ENCODE measurements at places on chromosomes 2 and 18.

GRCh38 chr2:227462462-227462951 is 9.4 kb upstream of the AGFG1 start:
- DNase-seq, result no peak

GRCh38 chr2:182522972-182523473 is 96.2 kb upstream of the PDE1A start:
- DNase-seq, result no peak

DNA sequence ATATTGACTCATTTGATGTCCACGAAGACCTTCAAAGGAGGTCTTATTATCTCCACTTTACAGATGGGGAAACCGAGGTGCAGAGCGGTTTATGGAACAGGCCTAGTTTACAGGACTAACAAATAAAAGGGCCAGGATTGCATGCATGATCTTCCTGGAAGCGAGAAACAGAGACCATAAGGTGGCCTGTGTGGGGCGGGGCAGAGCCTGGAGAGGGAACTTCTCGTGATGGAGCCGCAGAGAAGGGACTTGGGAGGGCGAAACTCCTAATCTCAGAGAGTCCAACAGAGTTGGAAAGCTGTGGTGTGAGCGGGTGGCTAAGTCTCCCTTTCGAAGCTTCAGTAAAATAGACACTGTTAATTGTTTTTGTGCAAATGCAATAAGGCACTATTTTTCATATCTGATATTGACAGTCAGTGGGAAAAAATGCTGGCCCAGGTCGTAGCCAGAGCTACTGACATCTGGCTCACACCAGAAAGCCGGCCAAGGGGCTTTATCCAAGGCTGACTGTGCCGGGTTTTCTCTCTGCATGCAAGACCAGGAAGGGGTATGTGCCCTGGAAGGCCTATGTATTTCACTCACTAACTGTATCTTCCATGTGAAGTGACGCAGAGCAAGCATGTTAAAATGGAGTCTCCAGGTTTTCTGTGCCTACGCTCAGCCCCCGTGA is 4.5 kb downstream of the INPP5D start:
- no peak for DNase-seq

DNA sequence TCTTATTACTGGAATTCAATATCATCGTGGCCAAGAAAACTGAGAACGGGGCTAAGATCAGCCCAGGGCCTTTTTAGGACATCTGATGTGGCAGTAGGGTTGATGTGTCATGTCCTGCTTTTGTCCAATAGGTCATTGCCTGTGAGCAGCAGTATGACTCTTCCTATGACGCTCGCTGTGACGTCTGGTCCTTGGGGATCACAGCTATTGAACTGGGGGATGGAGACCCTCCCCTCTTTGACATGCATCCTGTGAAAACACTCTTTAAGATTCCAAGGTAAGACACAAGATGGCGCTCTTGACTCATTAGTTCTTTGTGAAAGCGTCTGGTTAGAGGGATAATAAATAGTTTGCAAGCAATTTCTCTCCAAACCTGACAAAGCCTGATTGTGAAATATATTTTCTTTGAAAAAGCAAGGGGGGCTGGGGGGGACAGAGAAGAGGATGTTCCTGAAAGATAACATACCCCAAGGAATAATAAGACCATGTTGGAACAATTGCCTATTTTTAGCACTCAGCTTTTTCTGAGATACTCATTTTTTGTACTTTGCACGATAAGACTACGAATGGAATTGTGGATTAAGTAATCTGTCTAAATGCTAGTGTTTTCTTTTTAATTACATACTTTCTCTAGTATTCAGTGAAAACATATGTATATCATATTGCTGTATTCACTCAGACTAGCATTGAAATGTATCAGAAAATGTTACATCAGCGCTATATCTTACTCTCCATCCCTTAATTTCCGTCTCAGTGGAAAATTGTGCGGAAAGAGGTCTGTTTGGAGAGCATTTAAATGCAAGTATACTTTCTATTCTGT is 58.1 kb downstream of the MYO3B start:
- DNase-seq, result no peak

DNA sequence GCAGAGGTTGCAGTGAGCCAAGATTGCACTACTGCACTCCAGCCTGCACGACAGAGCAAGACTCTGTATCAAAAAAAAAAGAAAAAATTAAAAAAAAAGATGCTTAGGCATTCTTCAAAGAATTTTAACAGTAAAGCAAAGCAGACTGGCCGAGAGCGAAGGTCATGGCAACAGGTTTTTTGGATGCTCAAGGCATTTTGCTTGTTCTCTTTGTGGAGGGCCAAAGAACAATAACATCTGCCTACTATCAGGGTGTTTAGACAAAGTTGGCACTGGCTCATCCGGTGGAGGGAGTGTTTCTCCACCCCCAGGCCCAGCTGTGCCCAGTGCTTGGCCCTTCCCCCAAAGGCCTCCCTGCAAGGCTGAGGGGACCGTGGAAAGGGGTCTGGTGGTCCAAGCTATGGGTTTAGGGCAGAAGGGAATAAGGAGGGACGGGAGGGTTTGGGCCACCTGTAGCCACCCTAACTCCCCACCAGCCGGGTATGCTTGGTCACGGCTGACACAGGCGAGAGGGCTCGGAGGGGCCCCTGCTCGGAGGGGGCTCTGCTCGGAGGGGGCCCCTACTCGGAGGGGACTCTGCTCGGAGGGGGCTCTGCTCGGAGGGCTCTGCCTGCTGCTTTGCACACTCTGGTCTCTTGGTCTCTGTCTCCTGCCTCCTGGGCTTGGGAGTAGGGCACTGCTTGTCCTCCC is 26.7 kb upstream of the ALLC start:
- no peak for DNase-seq

GRCh38 chr2:26459991-26460612 is 17.8 kb downstream of the OTOF start:
- no peak for DNase-seq

DNA sequence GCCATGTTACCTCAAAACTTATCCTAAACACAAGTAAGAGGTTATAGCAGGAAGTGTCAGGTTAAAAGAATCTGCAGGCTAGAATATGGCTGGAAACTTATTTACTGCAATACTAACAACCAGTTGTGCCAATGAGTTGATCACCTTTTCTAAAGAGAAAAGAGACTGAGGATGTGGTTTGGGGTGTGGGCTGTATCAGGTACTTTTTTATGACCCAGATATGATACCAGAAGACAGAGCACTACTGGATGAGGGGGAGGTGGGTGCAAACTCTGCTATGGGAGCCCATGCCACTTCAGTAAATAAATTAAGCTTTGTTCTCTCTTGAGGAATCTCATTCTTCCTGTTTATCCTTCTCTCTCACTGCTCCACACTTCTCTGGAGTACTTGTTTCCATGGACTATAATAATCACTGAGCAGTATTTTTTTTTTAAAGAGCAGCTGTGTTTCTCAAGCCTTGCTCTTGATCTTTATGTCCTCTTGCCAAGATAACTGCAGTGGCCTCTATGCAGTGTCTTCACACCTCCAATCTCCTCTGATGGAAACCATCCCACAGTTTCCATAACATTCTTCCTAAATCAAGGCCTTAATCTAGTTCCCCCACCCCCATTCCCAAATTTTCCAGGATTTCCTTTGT is 51.2 kb upstream of the NOSTRIN start:
- no peak for DNase-seq

DNA sequence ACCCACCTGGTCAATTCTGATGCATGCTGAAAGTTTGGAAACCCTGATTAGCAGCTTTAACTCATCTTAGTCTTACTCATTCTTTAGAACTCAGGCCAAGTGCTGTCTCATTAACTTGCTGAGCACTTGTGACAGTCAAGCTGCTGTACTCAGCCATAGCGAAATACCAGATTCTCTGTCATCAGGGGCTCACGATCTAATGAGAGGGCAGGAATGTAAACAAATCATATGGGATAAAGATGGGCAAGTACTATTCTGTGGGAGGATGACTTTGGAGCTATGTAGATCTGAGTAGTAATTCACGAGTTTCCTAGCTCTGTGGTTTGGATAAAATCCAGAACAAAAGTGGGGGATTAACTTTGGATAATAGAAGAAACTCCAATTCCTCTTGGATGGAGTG is 376.6 kb downstream of the HRH4 start:
- DNase-seq, result no peak

- DNase-seq, result no peak
Observed at GRCh38 chr2:25964891-25965290, 17.4 kb downstream of the KIF3C start.

GRCh38 chr2:207121784-207122183 is 44.0 kb downstream of the KLF7 start:
- DNase-seq, result no peak

DNA sequence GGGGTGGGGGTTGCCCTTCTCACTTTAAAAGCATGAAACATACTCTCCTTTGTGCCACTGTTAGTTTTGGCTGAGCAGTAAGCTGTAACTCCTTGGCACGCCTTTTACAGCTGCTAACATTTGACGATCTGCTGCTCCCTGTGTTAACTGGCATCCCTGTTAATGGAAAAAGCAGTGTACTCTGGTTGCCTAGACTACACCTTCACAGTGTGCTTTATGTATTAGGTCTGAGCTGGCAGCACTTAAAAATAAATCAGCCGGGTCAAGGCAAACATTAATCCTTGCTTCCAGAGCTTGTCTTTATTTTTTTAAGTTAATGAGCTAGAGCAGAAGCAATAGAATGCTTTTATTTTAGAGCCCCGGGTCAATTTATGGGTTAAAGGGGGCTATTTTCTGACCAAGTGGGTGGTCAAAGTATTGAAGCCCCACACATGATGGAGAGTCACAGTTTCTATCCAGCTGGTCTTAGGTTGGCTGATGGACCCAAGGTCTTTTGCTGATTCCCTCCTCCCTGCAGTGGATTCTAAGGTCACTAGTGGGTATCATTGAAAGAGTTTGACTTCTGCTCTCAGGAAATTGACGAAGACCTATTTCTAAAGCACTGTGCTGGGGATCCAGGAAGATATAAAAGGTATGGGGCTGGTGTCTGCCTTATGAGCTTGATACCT is 54.5 kb downstream of the CFAP221 start:
- no peak for DNase-seq

DNA sequence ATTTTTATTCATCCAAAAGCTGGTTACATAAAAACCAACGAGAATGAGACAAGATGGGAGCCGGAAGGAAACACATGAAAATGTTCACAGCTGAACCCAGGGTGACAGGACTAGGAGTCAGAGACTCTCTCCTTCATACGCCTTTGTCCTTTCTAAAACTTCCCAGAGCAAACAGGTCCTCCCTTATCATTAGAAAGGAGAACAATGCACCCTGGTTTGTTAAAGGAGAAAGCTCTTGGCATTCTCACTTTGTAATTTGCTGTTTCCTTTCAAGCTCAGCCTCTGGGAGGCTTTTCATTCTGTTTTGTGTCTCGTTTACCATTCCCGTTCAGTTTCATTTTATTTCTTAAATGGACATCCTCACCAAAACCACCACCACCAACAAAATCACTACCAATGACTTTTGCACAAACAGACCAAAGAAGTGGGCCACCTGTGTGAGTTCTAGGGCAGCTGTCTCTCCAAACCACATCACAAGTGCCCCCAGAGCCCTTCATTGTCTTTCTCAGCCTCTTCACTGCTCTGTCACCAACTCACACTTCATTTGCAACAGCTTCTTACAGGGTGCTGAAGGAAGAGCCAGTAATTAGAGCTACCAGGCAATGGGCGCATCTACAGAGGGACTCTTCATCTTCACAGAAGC is 105.3 kb downstream of the HDAC4 start:
- no peak for DNase-seq

DNA sequence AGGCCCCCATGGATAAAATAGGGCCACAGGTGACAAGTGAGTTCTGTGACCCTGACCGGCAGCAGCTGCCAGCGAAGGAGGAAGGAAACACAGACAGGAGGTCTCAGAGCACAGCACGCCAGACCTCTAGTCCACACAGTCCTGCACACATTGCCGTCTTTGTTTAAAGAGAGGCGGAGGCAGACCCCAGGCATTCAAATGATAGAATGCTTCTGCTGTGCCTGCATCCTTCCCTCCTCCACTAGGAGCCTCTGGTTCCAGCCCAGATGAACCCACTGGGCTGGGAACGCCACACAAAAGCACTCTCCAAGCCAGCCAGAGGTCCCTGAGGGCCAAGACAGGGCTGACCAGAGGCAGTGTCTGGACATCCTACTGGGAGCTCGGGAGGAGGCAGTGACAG is 118.7 kb downstream of the KLHL29 start:
- DNase-seq, result no peak

- DNase-seq, result no peak
Observed at GRCh38 chr18:46148810-46149209, 44.6 kb downstream of the HAUS1 start.

DNA sequence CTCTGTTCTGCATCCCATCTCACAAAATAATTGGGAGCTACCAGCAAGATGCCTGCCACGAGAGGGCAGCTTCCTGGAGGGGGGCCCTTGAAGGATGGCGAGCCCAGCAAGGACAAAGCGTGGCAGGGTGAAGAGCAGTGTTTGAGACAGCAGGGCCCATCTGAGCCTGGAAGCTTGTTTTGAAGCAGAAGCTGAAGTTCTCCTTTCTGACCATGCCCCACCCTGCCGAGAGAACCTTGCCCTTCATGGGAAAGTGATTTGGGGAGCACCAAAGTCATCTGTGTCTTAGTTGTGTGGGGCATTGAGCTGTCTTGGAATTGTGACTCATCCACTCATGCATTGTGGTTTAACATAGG is 216.3 kb downstream of the BCL11A start:
- DNase-seq, result no peak

DNA sequence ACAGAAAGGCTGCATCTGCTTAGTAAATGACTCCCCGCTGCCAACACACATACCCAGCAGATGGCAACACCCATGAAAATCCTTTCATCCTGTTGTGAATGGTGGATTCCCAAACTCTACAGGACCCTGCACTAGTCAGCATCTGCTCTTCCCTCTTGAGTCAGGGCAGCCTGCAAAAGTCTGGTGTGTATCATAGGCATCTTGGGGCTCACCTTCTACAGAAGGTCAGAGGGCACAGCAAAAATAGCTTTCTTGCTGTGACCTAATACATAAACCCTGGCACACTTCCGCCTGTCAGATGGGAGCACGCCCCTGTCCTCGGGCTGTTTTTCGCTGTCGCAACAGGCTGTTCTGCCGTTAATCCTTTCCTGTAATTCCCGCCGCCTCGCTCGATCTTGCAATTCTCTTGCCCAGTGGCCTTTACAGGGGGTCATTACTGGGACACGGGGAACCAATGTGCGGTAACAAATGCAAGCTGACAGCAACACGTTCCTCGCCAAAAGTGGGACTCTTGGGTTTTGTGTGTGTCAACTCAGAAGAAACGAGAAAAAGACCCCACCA is 19.9 kb upstream of the SCYGR1 start:
- no peak for DNase-seq

GRCh38 chr2:226655871-226656270 is 143.7 kb downstream of the IRS1 start:
- no peak for DNase-seq

GRCh38 chr2:225354281-225354774 is 45.2 kb upstream of the NYAP2 start:
- no peak for DNase-seq
